ENCODE measurements at places on chromosomes 1 and 21.

GRCh38 chr1:18724801-18725200 is 94.2 kb downstream of the PAX7 start:
- no peak for DNase-seq

GRCh38 chr1:218123968-218124367 is 161.1 kb upstream of the RRP15 start:
- DNase-seq: no peak

DNA sequence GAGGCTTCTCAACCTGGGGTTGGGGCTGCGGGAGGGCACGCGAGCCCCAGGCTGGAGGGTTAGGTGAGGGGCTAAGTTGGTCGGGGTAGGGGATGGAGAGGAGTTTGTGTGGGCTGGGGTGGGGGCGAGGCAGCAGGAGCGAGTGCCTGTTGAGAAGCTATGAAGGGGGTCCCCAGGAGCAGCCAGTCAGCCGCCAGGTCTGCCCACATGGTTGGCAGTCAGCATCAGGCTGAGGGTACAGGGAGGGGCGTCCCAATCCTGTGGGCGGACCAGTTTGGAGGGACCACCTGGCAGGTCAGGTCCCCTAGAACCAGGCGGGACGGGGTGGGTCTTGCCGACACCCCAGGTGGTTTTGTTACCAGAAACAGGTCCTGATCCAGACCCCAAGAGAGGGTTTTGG is 400 bp upstream of the TRIM17 start:
- no peak for DNase-seq

GRCh38 chr1:58316141-58316540 is 230.4 kb downstream of the OMA1 start:
- no peak for DNase-seq

- peak; percentile 57 for DNase-seq
These were observed 13.8 kb downstream of the SLC35E2B start for GRCh38 chr1:1678581-1679380.

DNA sequence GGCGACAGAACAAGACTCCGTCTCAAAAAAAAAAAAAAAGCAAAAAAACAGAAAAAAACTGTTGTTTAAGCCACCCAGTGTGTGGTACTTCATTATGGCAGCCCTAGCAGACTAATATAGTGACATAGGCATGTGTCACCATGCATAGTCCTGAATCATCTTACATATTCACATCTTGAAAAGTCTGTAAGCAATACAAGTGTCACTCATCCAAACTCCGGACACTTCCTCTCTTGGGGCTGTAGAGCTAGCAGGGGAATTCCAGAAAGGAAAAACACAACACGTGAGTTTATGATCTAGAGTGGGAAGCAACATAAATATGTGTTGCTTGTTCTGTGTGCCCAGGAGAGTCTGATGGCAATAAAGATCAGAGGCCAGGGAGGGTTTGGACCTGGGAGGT is 81.6 kb upstream of the KCNE2 start:
- DNase-seq: no peak

DNA sequence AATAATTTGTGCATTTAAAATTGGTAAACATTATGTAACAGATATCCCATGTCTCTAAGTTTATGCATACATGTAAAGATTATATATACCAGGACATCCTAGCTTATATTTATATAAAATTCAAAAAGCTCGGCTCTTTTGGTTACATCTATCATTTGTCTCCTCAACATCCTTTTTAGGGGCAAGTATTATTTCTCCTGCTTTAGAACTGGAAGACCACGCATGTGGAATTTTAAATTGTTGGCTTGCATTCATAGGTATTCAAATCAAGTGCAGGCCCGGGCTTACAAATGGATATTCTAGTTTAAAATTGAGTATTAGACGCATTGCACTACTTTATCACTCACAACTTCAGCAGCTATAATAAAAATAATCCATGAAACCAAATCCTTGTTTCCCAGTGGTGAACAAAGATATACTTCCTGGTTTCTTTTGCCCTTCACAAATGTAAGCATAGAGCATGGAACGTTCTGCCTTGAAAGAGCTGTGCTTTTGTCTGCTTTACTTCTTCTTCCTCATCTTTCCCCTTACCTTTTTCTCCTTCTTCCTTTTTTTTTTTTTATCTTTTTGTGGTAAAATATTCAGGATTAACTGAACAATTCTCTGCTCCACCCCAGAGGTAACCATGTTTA is 57.1 kb downstream of the DDAH1 start:
- DNase-seq: no peak

- DNase-seq: peak; percentile 64
These were observed 70.4 kb upstream of the TARDBP start for GRCh38 chr1:10941891-10942541.

DNA sequence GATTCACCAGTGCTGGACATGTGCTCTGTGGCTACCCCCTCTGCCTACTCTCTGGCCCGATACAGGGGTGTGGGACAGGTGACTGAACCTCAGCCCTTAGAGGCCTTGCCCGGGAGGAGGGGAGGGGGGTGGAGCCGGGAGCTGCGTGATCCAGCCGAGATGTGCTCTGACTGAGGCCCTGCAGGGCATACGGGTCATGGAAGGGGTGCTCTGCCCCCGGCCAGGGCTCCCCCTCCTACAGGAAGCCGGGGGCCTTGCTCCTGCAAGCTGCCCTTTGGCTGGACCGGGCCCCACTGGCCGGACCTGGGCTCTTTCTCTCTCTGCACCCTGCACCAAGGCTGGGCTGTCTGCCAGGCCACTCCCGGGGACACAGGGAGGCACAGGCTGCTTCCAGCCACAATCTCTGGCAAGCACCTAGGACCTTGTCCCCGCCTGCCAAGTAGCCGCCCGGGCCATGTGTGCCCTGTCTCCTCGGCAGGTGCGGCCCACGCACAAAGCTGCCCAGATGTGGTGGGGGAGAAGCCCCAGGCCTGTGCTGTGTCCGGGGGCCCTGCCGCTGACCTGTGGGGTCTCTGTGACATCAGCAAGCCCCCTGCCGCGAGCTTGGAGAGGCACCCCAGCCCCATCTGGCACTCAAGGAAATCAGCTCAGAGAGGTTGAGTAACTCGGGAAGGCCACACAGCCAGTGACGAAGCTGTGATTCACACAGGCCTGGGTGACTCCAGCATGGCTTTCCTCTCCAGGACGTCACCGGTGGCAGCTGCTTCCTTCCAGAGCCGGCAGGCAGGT is 1.5 kb downstream of the SCNN1D start:
- DNase-seq: no peak

- DNase-seq: no peak
These were observed 5.6 kb downstream of the GNG12 start for GRCh38 chr1:67827688-67828087.

DNA sequence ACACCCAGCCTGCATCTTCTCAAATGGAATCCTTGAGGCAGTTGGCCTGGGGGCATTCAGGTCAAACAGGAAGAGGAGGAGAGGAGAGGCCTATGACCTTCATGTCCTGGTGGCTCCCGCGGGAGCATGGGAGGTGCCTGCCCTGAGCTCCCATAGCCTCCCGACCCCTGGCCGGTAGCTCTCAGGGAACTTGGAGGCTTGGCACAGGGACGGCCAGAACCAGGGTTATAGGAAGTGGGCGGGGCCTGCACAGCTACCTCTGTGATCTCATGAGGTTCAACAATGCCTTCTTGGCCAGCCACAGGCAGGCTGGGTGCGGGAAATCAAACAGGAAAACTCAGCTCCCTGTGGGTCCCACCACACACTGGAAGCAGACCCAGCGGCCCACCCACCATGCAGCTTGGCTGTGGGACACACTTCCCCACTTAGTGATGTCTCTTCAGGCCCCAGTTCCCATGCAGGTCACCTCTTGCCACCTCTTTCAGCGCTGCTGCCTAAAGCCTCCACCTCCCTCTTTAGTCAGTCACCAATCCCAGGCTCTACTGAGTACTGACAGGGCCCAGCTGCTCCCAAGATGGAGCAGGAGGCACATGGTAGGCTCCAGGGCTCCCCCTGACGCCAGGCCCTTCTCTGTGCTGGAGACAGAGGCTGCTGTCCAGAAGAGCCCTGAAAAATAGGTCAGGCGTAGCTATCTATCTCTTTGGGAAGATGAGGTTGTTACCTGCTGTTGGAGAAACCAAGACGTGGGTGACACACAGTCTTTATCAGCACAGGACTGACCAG is at the start of gene SLFNL1:
Gene SLFNL1, minus strand, starts transcription at position 200 of the 783 bp plus-strand sequence. CDS start 1,065 bp downstream, outside the sequence.
- no peak for DNase-seq

DNA sequence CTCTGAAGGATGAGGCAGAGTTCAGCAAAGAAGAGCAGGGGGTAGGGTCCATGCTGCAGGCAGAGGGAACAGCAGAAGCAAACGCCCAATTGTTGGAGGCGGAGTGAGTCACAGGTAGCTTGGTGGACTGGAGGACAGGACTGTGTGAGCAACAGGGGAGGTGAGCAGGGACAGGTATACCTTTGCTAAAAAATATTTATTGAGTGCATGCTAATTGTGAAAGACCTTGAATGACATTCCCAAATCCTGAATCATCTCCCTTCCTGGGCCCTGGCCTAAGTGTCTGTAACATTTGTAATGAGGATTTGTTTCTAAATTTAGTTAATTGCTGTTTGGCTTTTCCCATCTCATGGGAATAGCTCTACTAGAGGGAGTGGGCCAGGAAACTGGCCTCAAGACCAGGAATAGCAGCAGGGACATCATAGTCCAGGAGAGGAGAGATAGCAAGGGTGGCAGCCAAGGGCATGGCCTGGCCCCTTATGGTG is 123.7 kb downstream of the FOXD2 start:
- no peak for DNase-seq

GRCh38 chr1:10575616-10576015 is 100.9 kb downstream of the PEX14 start:
- DNase-seq: no peak

- peak; percentile 3 for DNase-seq
These were observed 776 bp downstream of the KDM1A start for GRCh38 chr1:23019863-23020625.

GRCh38 chr1:40316595-40317393 is at the start of gene COL9A2:
COL9A2 (minus strand) TSS chr1:40317286; CDS start chr1:40317197, 89 bp downstream.
- peak; percentile 68 for DNase-seq

- DNase-seq: no peak
These were observed 148.0 kb downstream of the DHRS3 start for GRCh38 chr1:12469990-12470389.

GRCh38 chr1:153764310-153764709 is 10.9 kb upstream of the SLC27A3 start:
- no peak for DNase-seq

GRCh38 chr1:60746278-60746791 is 336.0 kb upstream of the NFIA start:
- no peak for DNase-seq

DNA sequence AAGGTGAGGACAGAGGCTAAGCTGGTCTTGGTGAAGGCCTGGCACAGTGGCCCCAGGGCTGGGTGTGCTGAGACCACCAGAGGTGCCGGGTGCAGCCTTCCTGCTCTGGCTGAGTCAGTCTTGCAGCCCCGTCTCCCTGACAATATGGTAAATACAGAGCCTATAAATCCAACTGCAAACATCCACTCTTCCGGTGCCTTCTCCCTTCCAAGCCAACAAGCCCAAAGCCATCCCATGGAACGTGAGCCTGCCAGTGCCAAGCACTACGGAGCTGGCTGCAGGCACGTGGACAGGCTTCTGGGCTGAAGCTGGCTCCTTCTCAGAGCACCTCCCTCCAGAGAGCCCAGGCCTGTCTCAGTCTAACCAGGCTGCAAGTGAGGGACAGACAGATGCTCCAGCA is 70.0 kb downstream of the TRABD2B start:
- DNase-seq: no peak

DNA sequence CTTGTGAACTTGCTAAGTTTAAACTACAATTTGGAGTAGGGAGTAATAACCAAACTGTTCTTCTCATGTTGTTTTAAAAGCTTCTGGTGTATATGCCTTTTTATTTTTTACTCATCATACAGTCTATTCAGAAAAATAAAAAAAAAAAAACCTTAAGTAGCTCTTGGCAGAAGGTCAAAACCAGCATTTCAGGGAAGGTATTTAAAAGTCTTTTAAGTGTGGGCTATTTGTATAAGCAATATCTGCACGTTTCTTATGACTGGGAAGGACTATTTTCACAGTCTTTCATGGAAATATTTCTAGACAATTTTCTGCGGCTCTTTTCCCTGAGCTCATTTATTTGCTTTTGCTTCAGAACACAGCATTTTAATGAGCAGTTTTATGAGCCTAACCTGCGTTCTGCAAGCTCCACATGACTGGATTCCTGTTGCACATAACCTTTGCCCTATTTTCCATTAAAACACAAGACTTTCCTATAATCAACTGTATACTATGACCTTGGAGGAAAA is 60.9 kb upstream of the C1orf105 start:
- no peak for DNase-seq

DNA sequence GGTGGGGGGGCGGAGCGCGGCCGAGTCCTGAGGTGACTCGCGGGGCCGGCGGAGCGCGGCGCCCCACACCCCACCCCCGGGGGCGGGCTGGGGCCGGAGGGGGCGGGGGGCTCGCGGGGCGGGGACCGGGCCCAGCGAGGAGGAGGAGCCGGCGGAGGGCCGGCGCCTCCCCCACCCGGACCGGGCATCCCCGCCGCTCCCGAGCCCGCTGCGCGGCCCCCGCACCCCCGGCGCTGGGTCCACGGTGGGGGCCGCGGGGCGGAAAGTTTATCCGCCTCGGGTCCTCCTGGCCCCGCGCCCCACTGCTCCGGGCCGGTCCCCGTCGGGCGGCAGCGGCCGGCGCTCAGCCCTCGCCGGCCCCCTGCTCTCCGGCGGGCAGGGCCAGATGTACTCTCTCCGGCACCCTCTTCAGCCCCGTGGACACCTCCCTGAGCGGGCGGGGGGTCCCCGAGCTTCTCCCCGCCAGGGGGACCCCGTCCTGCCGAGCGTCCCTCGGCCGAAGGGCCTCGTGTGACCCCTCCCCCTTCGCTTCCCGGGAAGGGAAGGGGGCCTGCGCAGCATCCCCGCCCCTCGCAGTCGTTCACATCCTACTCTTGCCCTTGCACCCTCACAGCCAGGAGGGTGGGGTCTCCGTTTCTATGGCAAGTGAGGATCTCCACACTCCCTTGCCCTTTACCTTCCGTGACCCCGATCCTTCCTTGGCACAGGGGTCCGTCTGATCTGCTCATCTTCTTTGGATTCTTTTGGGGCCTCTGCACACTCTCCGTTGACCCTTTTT is 663 bp downstream of the CAMTA1 start:
- peak; percentile 71 for DNase-seq

DNA sequence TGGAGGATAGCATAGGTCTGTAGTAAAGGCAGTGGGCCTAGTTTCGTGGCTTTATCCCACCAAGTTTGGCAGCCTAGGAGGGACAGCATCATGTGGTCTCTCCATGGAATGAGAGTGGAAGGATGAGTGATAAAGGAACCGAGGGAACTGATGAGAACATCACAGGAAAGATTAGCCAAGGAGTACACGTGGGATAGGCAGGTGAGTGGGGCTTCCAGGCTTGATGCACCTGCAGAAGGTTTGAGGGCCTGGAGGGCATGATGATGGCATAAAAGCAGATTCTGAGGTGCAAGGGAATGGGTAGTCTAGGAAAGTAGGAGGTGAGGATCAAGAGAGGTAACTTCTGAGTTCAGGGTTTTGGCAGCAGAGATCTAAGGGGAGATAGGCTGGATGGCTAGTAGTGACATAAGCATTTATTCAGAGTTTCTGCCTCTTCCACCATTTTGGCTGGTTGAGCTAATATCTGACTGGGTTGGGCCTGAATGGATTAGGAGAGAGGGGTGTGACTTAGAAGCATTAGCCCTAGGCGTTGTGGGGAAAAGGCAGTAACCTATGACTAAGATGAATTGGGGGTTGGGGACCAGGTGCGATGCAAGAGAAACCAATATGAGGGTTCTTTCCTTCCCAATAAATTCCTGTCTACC is 9.1 kb downstream of the PTGFRN start:
- no peak for DNase-seq
